ENCODE measurements at places on chromosomes 2 and 18. TPM values are rescaled to one million over a fixed set of nuclear protein-coding genes. Genes with fewer than 3 reads are reported as not detected.

The LOXHD1 gene
- not detected for total RNA-seq

The OTOF gene
- 0.13 TPM for total RNA-seq

The LHCGR gene
- total RNA-seq, result 0.39 TPM

The SERPINB4 gene
- total RNA-seq, result not detected

The STON1 gene
- total RNA-seq, result 26.8 TPM

The RAMP1 gene
- total RNA-seq, result 6.8 TPM

The TNFAIP6 gene
- 572 TPM for total RNA-seq

The EMILIN1 gene
- 113 TPM for total RNA-seq

Measured in articular chondrocyte of knee joint (primary cell).